Left lung (tissue), 14 donors: ENCODE measurements at places on chromosomes 2 and 18. TPM values are rescaled to one million over a fixed set of nuclear protein-coding genes. Genes with fewer than 3 reads are reported as not detected.

DNA sequence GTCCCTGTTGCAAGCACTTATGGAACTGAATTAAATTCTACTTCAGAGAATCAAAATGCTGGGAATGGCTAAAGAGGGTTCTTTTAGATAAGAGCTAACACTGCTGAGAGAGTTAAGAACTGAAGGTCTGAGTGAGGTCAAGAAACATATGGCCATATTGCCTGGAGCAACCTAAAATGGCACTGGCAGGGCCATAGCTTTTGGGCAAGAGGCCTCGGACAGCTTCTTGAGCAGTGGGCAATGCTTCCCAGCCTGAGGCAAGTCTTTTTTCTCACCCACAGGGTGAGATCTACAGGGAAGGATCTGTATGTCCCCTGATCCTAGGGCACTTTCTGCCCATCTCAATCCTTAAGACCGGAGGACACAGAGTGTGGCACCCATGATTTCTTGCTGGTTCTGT lies 244.6 kb upstream of the NT5C1B start:
- no peak overlapping the region for H3K4me3 ChIP-seq
- H3K36me3 ChIP-seq, result no peaks in the 10 kb centered on the region
- no peaks in the 10 kb centered on the region for H3K27me3 ChIP-seq
- no peak for DNase-seq

DNA sequence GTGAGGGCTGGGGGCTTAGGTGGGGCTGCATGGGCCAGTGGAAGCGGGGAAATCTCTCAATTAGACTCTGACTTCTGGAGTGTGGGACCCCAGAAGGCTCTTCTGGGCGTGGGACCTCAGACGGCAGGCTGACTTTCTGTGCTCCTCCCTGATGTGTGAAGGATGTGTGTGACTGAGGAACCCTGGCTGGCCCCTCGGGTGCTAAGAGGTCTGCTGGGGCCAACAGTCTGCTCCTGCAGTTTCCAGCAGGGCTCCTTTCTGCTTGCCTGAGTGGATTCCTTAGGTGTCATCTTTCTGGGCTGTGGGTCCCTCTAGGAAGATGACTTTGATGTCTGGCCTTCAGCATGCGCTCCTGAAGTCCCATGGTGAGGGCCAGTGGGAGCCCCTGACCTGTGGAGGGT lies 167.5 kb downstream of the DYSF start:
- no peaks in the 10 kb centered on the region for H3K27me3 ChIP-seq
- no peaks in the 10 kb centered on the region for H3K4me1 ChIP-seq
- no peak overlapping the region for H3K27ac ChIP-seq
- no peaks in the 10 kb centered on the region for H3K36me3 ChIP-seq

DNA sequence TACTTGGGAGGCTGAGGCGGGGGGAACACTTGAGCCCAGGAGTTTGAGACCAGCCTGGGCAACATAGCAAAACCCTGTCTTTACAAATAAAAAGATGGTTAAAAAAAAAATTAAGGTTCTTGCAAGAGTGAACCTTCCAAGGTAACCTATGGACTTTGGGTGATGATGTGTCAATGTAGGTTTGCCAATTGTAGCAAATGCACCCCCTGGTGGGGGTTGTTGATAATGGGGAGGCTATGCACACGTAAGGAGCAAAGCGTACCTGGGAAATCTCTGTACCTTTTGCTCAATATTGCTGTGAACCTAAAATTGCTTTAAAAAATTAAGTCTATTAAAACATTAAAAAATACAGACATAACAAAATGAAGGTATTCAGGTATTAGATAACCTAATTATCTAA lies 70.4 kb downstream of the CWC22 start:
- H3K27me3 ChIP-seq, result no peaks in the 10 kb centered on the region
- H3K4me1 ChIP-seq, result no peaks in the 10 kb centered on the region
- H3K27ac ChIP-seq, result no peak overlapping the region
- DNase-seq, result no peak
- H3K36me3 ChIP-seq, result no peaks in the 10 kb centered on the region
- H3K4me3 ChIP-seq, result no peak overlapping the region

GALM gene
- total RNA-seq, result 21.3 TPM

DNA sequence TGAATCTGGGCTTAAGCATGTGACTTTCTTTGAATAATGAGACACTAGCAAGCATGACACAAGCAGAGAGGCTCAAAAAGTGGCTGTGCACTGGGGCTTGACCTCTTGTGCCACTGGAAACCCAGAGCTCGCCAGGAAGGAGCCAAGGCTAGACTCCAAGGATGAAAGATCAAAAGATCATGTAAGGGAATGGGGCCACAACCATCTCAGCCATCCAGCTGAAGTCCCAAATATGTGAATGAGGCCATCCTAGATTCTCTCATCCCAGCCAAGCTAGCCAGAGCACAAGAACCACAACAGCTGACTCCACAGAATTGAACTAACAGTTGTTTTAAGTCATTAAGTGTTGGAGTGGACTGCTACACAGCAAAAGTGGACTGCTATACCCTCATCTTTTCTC lies 288.1 kb downstream of the CCDC178 start:
- H3K4me3 ChIP-seq, result no peak overlapping the region
- H3K27me3 ChIP-seq, result no peaks in the 10 kb centered on the region
- no peaks in the 10 kb centered on the region for H3K36me3 ChIP-seq

DNA sequence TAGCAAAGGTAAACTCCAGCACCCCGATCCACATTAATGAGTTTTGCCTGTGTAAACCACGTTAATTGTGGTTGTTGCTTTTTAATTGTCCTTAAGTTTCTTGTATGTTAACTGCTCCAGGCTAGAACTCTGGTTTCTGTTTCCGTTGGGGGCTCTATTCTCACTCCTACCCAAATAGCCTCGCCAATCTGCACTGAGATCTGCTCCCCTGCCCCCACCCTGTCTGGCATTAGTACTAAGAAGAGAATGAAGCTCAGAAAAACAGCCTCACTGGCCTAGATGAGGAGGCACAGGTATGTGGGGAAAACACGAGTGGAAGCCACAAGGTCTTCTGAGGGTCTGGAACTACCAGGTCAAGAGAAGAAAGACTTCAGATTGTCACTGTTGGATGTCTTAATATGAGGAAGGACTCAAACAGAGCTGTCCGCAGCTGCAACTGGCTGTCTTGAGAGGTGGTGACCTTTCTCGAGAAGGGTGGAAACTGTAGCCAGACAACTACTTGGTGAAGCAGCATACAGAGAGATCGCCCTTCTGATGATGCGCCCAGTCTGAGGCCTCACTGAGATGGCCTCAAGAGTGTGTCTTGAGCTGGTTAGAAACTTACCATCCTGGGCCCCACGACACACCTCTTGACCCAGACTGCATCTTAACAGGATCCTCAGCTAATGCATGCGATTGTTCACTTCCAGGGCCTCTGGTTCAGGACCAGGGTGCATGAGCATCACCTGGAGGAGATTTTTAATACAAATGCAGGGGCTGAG lies 73.1 kb downstream of the TGOLN2 start:
- no peaks in the 10 kb centered on the region for H3K27me3 ChIP-seq
- DNase-seq, result no peak
- no peak overlapping the region for H3K4me3 ChIP-seq
- no peak overlapping the region for H3K27ac ChIP-seq
- H3K36me3 ChIP-seq, result no peaks in the 10 kb centered on the region

GATA6 gene
- 29.9 TPM for total RNA-seq

NT5DC4 gene
- total RNA-seq, result 0.60 TPM

ERBB4 gene
- 16.0 TPM for total RNA-seq

CHRND gene
- total RNA-seq, result not detected
